NCI-H526 (cell line): ENCODE measurements at places on chromosomes 5 and 9.

DNA sequence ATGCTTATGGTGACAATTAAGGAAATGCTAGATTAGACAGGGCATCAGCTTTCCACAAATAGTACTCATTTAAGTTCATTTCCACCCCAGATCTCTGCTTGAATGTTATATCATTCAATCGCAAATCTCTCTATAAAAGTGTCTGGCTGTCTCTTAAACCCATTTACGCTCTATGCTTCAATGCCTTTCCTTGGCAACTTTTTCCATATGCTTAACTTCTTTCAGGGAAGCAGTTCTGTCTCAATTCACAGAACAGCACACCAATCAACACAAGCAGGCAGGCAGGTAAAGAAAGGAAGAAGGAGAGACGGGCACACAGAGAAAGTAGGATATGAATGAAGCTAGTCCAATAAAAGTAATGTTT lies 243.1 kb downstream of the DENND1A start:
- no peak for DNase-seq

DNA sequence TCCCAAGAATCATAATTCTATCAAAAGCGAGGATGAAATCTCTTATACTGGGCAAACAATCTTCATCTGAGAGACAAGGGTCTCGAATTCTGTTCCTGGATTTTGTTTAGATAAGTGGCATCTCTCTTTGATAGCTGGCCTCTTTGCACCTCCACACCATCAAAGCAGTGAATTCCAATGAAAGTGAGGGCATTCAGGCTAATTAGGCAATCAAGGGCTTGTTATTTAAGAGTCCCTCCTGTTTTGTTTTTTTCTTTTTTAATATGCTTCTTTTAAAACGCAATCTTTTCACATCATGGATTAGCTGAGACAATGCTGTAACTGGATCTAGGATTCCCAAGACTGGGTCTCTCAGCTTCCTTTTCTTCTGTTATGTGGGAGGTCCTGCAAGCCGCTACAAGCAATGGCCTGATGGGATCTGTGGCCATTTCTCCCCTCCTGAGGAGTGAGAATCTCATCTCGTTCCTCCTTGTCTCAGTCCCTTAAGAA lies 67.9 kb downstream of the TNC start:
- DNase-seq = no peak

- DNase-seq = no peak
Observed at GRCh38 chr5:112907166-112907631, 14.8 kb downstream of the REEP5 start.

DNA sequence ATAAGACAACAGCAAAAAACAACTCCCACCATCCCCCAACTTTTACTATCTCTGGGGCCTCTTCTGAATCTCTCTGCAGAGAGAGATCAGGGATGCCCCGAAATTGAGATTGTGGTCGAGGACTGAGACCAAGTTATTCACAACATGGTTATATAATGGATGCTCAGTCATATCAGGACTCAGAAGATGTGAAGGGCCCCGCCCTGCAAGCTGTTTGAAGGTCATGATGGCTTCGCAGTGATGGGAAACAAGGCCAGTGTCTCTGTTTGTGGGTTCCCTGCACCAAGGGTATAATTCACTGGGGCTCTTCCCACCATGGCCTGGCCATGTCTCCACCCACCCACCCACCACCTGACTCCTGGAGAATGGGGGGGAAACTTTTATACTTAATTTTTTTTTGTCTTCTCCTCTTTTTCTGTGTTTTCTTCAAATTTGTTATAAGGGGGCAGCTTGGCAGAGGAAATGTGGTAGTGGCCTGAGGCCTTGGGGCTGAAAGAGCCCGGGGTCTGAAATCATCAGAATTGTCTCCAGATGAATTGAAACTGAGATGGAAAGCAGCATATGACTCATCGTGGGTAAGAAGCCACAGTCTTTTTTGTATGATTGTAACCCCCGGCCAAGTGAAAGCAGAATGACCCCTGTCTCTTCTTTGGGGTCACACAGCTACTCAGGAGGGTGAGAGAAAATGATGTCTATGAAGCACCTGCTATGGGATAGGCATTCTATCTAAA lies 15.0 kb upstream of the TEX48 start:
- no peak for DNase-seq

DNA sequence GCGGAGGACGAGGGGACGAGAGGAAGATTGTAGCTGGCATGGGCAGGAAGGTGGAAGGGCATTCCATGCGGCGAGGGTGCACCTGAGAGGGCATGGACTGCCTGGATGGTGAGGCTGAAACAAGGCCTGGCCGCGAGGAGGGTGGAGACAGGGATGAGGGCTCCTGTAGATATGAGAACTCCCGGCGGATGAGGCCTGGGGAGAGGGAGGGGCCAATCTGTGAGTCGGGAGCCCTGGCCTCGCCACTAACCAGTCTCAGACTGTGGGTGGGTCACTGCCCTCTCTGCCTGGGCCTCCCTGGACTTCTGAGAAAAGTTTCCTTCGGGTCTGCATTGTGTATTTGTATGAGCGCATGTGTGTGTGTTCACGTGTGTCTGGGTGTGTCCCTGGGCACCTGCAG lies 55.4 kb downstream of the LMX1B start:
- no peak for DNase-seq

DNA sequence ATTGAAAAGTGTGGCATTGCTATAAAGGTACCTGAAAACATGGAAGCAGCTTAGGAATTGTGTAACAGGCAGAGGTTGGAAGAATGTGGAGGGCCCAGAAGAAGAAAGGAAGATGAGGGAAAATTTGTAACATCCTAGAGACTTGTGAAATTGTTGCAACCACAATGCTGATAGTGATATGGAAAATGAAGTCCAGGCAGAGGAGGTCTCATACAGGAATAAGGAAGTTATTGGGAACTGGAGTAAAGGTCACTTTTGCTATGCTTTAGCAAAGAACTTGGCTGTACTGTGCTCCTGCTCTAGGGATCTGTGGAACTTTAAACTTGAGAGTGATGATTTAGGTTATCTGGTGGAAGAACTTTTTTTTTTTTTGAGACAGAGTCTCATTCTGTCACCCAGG lies 43.5 kb downstream of the PTPDC1 start:
- DNase-seq = no peak

DNA sequence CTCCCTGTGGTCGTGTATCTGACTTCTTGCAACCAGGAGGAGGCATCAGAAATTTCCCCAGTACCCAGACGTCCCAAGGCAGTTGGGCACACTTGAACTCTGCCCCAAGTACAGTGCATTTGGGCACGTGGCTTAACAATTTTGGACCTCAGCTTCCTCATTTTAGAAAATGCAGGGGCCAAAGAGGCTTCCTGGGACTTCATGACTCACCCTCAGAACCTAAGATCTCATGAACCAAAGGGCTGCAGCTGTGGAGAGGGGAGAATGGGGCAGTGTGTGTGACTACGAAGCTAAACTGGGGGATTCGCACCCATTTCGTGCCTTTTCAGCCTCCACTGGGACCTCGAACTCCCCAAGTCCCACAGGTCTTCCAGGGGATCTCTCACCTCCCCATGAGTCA lies 59.2 kb downstream of the SYK start:
- no peak for DNase-seq
